Jurkat, Clone E6-1 (cell line): ENCODE measurements at places on chromosomes 11 and 22.

GRCh38 chr11:130574740-130575139 is 126.3 kb downstream of the ADAMTS15 start:
- no peak for DNase-seq

DNA sequence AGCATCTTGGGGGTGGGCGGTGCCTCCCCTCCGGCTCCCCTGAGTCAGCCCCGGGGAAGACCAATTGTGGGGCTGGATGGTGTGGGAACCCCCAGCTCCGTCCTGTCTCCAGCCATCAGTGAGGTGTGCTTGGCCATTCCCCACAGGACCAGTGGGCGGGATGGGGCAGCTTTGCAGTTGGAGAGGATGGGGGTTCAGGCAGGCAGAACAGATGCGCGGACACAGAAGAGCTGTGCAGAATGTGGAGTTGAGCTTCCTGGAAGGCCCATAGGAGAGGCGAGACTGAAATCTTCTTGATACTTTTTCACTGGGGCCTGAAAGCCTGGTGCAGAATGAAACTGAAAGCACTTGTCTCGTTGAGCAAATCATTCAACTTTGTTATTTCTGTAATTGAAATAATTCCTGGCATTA is 23.8 kb downstream of the PARVB start:
- DNase-seq, result no peak

GRCh38 chr11:27255447-27255828 is 107.6 kb downstream of the CCDC34 start:
- DNase-seq, result no peak

GRCh38 chr11:34994854-34995253 is 78.4 kb downstream of the PDHX start:
- DNase-seq, result no peak

DNA sequence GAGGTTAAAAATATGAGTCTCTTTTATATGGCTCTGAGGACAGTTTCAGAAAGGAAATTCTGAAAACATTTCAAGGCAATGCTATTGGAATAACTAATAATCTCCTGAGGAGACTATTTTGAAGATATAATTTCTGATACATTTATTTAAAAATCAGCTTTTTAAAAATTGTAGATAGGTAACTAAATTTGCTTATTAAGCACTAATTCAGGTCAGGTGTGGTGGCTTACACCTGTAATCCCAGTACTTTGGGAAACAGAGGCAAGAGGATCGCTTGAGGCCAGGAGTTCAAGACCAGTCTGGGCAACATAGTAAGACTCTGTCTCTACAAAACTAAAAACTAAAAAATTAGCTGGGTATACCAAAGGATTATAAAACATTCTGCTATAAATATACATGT is 17.0 kb downstream of the ZDHHC13 start:
- DNase-seq, result no peak

DNA sequence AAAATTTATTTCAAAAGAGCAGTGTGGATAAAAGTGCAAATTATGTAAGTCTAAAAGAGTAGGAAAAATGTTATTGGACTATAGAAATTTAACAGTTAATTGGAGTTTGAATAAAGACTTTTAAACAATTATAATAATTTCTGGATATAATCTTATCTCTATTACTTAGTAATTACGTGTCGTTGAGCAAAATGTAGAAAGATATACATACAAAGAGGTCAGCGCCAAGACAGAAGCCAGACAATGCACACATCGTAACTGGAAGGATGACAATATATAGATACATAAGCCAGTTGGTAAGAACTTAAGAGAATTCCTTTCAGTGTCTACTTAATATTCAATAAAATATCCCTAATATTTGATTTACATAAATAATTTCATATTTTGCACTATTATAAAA is 157.0 kb downstream of the LUZP2 start:
- no peak for DNase-seq

- DNase-seq, result no peak
Measured at GRCh38 chr11:45225961-45226871, 59.9 kb downstream of the SYT13 start.

DNA sequence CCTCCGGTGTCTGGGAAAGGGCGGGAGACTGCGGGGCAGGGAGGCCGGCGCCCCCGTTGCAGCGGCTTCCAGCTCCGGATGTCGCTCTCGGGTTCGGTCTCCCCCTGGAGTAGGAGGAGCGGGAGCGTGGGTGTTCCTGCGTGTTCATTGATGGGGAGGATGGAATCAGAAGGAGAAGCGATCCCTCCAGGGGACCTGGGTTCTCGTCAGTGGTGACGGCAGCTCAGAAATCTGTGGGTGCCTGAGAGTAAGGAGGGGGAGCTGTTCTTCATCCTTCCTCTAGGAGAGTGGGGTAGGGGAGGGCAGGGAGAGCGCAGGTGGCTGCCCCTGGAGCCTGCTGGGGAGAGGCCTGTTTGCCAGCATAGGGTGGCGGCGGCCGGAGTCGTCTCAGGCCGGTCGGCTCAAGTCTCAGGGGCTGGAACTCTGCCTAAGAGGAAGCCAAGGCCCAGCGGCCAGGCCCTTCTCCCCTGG is 1.1 kb downstream of the UBASH3B start:
- DNase-seq, result no peak

DNA sequence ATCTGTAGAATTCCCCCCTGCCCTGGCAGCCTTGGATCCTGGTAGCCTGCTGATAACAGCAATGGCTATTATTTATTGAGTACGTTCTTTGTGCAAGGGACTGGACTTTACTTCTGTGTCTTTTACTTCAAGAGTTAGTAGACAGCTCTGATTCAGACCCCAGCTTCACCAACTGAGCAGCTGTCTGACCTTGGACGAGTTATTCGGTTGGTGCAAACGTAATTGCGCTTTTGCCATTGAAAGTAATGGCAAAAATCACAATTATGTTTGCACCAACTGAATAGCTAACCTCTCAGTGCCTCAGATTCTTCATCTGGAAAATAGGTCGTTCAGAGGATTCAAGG is 108.9 kb downstream of the TIMP3 start:
- no peak for DNase-seq

DNA sequence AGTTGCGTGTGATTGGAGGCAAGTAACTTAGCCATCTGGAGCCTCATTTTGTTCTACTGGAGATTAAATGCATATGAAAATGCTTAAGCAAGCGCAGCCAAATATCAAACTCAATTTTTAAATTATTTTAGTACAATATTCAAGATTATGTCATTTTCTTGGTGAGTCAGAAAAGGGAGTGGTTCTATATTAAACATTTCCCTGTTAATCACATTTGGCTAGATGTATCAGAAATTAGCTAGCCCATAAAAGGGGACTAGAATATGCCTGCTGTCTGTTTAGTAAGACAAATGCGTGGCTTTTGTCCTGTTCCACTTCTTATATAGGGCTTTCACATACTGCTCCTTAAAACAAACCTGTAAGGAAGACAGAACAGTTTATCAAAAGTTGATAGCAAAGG is 35.0 kb upstream of the BMAL1 start:
- no peak for DNase-seq

GRCh38 chr22:35305525-35306070 is 5.9 kb downstream of the TOM1 start:
- DNase-seq, result no peak

DNA sequence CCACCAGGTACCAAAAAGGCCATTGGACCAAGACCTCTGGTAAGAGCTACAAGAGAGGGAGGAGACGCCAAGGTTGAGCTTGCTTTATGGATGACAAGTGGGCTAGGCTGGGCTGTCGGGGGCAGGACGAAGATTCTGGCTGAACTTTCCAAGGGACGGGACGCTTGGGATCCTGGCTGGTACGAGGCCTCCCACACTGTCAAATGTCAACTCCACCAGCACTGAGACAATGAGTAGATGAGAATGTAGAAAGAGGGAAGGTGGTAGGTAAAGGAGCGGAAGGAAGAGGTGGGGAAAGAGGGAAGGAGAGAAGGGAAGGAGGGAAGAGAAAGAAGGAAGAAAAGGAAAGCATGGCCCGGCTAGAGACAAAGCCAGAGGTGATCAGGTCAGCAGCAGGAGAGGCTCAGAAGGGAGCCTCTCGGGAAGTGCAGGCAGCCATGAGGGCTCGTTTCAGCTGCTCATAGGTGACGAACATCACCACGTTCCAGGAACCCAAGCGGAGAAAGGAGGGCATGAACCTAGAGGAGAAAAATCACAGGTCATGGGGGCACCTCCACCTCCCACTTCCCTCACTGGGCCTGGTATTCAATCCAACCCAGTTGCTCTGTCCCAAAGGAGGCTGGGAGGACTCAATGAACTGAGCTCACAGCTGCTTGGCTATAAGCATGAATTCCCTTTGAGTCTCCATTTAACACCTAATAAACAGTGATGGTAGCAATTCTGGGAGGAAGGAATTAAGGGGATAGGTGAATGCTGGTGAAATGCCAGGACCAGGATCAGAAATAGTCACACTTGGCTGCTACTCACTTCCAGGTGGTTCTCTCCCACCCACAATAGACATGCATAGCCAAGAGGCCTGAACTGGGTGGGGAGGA is 7.8 kb downstream of the UCP2 start:
- DNase-seq, result no peak

DNA sequence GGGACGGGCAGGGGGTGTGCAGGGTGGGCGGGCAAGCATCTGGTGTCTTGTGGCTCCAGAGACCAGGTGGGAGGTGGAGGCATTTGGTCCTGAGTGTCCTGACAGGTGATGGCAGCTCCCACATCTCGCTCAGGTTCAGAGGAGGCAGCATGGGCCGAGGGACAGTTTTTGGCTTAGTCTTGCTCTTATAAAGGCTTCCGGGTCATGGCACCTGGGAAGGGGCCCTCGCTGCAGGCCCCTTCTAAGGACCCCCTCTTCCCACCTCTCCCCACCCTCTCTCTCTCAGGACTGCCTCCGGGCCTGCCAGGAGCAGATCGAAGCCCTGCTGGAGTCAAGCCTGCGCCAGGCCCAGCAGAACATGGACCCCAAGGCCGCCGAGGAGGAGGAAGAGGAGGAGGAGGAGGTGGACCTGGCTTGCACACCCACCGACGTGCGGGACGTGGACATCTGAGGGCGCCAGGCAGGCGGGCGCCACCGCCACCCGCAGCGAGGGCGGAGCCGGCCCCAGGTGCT is 9.9 kb downstream of the CCND1 start:
- no peak for DNase-seq

DNA sequence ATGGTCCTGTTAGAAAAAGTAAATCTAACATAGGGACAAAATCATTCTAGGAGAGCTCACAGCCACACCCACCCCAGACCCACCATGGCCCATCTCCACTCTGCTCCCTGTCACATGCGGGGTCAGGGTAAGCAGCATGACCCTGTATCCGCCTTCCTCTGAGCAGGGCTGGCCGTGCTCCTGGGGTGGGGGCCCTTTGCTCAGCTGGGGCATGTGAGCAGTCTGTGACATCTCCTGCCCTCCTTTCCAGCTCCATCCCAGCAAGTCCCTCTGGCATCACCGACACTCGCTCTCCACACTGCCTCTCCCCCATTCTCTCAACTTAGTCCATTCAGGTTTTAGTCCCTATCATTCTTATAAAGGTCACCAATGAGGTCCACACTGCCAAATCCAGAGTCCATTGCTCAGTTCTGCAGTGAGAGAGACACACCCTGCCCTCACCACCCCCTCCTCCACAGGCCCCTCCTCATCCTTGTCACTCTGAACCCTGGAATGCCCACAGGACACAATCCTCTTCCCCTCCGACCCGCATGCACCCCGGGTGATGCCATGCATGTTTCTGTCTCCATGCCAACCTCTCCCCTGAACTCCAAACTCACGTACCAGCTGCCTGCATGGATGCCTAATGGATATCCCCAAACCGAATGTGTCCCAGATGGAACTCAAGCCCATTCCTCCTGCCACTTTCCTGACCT is 65.1 kb upstream of the PITPNB start:
- no peak for DNase-seq

DNA sequence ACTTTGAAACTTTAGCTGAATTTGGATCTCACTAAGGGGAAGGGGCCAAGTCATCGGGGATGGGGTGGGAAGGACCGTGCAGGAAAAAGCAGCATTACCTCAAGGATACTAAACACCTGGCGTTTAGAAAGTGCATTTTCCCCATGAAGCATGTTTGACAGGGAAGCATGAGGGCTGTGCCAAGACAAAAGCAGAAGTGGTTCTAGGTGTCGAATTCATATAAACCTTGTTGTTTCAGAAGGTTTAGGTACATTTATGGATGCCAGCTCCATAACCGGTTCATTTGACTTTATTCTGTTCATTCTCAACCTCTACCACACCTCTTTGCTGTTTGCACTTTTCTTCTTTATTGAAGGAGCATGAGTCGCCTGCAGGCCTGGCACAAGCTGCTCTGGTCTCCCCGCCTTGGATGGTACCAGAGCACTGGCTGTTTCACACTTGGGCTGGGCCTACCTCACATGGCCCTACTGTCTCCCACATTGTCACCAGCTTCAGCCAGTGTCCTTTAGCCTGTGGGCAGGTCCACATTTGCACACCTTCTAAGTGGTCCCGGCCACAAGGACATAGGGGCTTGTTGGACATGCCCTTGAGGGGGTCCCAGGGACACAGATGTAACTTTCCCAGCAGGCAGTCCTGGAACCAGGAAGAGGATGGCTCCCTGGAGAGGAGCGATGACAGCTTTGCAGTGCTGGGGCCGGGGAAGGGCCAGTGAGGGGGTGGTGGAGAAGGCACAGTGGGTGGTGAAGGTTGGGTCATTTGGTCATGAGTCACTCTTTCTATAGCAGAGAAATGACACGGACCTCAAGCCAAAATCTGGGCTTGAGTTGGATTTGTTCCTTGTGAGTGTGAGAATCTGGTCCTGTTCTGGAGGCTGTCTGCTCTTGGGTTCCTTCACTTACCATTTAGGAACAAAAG is 3.2 kb upstream of the ST14 start:
- no peak for DNase-seq

GRCh38 chr11:46452918-46453517 is 61.4 kb upstream of the CHRM4 start:
- DNase-seq, result no peak

- DNase-seq, result no peak
Measured at GRCh38 chr11:19744130-19744529, 31.5 kb downstream of the NAV2 start.

- no peak for DNase-seq
Measured at GRCh38 chr11:4677948-4678347, 19.7 kb downstream of the OR51E2 start.

- DNase-seq, result no peak
Measured at GRCh38 chr11:107157809-107158187, 139.5 kb upstream of the GUCY1A2 start.

DNA sequence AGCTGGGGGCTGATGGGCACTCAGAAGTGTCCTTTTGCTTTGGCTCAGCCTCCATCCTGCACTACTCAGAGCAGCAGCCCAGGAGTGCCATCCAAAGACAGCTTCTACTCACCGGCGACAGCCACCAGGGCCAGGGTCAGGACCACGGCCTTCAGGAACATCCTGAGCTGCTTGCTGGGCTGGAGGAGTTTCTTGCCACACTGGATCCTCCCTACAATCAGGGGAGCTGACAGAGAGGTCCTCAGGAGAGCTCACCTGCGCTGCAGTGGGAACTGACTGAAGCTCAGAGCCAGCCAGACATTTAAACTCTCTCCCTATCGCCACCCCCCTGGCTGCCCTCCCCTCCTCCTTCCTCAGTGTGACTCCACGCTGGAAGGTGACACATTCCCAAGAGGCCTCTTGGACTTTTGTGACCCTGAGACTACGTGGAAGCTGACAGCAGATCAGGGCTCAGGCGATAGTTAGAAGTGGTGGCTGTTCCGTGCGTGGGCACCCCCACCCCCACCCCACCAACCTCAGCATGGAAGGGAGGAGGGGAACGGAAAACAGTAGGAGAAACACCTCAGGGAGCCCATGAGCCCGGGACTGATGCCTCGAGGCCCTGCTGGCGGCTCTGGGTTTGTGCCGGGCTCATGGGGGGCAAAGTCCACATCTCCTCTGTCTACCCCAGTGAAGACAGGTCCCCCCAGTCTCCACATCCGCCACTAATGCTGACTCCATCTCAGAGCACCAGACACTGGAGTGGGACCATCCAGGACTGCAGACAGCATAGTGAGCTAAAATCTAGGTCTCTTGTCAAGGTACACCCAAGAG is at the start of gene APOA4:
Gene APOA4 (minus strand): TSS at position 274 of the 813 bp plus-strand sequence. CDS start 113 bp downstream, at position 161.
- no peak for DNase-seq
